Amniotic epithelial cell (primary cell): ENCODE measurements at places on chromosomes 3 and 15.

DNA sequence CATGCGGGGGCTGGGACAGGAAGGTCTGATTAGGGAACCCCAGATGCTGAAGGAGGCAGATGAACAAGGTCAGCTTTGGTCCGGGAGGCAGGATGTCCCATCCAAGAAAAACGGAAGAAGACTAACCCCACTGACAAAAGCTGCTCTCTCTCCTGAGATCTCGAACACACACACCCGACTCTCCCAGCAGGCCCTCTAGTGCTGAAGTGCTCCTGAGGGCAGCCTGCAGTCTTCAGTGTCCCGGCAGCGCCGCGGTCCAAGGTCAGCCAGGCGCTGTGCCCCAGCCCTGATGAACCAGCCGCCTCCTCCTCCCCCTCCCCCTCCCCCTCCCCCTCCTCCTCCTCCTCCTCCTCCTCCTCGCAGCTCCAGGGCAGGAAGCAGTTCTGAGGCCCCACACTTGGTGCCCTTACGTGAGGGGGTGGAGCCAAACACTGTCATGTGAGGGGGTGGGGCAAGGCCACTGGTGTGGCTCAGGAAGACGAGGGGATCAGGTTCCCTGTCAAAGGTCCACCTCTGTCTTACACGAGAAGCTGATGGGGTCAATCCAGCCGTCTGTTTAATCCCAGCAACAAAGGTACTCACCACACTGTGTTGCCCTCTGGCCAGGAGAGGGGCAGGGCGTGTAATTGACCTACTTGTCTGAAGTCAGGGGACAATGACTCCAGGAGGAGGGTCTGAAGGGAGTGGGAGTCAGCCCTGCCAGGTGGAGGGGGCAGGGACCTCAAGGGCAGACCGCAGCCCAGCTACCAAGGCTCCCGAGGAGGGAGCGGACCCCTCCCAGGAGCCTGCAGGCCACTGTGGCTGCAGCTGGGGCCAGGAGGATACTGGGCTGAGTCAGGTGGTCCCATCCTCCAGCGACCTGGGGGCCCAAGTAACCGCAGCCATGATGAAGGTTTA lies 34.3 kb downstream of the PRR23E start:
- DNase-seq: no peak

- DNase-seq: peak; percentile 49
Measured at GRCh38 chr3:52053307-52054304, 2.8 kb downstream of the DUSP7 start.

- no peak for DNase-seq
Measured at GRCh38 chr3:39149059-39149455, 4.3 kb downstream of the CSRNP1 start.

- DNase-seq: peak; percentile 42
Measured at GRCh38 chr3:19931767-19932188, 2.2 kb downstream of the EFHB start.

- DNase-seq: no peak
Measured at GRCh38 chr3:13836658-13837587, 42.9 kb downstream of the WNT7A start.

DNA sequence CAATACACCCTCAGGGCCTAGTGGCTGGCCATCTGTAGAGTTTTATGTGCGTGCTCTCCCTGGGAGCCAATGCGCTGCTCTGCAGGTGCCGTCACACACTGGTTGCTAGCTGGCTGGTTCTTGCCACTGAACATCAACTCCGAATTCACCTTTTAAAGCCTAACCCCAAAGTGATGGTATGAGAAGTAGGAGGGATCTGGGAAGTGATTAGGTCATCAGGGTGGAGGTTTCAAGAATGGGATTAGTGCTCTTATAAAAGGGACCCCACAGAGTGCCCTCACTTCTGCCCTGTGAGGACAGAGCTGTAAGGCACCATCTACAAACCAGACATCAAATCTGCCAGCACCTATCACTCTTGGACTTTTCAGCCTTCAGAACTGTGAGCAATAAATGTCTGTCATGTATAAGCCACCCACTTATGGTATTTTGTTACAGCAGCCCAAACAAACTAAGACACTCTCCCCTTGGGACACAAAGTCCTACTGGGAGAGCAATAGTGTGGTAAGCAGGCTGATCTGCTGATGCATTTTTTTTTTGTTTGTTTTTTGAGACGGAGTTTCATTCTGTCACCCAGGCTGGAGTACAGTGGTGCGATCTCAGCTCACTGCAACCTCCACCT lies 20.3 kb downstream of the RGMA start:
- DNase-seq: no peak

DNA sequence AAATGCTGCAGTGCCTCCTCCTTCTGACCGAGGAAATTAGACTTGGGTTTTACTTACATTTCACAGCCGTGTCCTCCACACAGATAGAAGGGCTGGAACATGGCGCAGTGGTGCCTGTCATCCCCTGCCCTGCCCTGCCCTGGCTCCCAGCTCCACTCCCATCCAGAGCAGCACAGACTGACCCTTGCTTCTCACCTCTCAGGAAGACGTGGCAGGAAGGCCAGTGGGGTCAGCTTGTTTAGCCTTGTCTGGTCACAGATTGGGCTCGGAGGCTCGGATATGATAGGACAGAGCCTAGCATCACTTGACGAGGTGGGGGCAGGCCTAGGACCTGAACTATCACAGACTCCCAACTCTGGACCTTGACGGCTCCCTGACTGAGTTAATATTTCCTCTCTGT lies 88.5 kb downstream of the LINGO1 start:
- no peak for DNase-seq

- no peak for DNase-seq
Measured at GRCh38 chr3:101271728-101272127, 48.6 kb downstream of the IMPG2 start.

DNA sequence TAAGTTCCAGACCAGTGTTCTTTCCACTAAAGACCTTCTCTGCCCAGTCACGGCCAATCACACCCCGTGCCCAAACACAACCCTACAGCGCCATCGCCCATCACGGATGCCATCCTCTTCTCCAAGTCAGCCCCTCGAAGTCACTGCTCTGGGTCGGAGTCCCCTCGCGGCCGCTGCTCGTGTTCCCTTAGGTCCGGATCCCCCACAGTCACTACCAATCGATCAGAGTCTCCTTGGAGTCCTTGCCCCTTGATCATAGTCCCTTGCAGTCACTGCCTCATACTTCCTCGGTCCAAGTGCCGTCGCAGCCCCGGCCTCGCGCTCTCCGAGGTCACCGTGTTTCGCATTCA lies 461 bp downstream of the PCYT1A start:
- peak; percentile 31 for DNase-seq

- DNase-seq: peak; percentile 61
Measured at GRCh38 chr15:52331490-52332240, 36.1 kb upstream of the MYO5C start.

DNA sequence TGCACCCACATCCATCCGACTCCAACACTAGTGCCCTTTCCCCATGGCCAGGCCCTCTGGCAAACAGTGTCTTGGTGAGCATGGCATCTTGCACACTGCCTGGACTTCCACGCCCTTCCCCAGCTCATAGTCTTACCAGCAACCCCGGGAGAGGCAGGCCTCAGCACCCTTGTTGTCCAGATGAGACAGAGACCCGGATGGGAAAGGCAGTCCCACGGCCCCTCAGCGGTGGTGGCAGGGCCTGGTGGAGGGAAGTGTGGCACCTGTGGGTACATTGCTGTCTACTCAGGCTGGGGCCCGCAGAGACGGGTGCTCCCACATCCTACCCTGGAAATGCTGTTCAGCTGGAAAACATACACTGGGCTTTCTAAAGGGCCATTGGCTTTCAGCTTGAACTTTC lies 28.4 kb downstream of the HDAC11 start:
- DNase-seq: no peak

- DNase-seq: peak; percentile 48
Measured at GRCh38 chr3:30655187-30655812, 48.9 kb downstream of the TGFBR2 start.

DNA sequence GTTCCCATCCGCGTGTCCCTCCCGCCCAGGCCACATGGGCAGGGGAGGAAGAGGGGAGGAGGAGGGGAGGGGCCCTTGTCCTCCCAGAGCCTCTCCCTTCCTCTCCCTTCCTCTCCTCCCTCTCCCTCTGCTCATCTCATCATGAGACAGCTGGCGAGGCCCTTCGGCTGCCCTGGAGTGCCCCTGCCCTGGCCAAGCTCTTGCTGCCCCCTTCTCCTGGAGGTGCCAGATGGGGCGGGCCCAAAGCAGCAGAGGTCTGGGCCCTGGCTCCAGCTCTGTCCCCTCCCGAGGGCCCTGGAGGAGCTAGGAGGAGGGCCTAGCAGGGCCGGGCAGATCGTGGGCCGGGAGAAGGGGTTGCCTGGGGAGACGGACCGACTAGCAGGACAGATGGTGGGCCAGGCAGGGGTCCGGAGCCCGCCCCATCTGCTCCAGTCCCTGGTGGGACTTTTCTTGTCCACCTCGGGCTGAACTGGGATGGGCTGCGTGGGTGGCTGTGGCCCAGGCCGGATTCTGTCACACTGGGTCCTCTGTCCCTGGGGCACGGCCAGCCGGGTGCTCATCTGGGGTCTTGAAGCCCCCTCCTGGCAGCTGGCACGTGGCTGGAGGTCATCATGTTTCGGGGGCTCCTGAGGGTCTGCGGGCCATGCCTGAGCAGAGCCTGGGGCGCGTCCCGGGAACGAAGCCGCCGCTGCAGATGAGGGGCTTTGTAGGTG lies 183.4 kb downstream of the GOLGA6L6 start:
- DNase-seq: no peak

DNA sequence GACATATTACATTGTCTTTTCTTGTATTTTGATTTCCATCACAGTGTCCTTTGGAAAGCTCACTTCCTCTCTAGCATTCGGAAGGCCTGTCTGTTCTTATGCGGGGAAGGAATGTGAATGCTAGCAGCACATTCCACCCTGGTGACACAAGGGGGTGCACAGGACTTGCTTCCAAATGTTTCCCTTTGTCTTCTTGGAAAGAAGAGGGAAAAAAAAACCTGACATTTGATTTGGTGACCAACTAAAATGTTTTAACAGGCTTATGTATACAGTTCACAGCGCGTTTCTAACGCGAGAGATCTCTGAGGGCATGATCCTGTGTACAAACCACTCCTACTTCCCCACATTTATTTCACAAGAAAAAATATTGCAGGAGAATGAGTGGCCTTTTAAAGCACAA lies 107.6 kb upstream of the FXR1 start:
- peak; percentile 6 for DNase-seq

GRCh38 chr3:53219895-53220483 lies 35.8 kb downstream of the TKT start:
- peak; percentile 60 for DNase-seq

GRCh38 chr3:197392961-197393360 lies 94.5 kb upstream of the DLG1 start:
- no peak for DNase-seq

- DNase-seq: no peak
Measured at GRCh38 chr15:100140527-100141308, 201.1 kb downstream of the ADAMTS17 start.

DNA sequence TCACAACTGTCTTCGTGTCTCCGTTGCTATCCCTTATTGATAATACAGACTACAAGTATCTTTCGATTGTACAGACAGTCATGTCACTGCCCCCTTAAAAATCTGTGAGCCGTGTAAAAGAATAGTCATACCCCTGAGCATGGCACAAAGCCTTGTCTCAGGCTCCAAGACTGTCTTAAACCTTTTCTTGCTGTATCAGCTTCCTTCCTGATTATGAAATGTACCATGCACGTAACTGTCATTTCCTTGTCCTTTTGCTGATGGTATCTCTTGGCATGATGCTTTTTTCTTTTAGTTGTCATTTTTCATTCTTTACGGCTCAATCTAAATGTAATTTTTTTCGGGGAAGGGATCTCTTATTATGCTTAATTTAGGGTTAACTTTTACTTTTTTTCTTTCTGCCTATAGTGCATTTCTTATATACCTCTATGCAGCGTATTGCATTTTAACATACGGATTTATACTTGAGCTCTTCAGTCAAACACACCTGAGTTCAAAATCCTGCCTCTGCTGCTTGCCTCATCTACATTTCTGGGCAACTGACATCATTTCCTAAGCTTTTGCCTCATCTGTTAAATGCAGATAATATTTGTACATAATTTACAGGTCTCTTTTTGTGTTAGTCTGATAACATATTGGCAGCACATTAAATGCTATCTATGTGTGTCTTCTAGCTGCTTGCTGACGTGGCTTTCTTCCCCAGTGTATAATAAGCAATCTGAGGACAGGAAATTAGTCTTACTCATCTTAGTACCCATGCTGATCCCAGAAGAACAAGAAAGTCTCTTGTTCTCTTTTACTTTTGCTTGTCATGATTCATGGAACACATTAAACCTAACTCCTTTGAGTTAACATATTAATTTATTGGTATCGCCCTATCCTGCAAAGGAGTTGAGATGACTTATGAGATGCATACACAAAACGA lies 57.3 kb downstream of the ROBO2 start:
- DNase-seq: no peak

- DNase-seq: no peak
Measured at GRCh38 chr15:87639305-87640011, 617.1 kb downstream of the NTRK3 start.

DNA sequence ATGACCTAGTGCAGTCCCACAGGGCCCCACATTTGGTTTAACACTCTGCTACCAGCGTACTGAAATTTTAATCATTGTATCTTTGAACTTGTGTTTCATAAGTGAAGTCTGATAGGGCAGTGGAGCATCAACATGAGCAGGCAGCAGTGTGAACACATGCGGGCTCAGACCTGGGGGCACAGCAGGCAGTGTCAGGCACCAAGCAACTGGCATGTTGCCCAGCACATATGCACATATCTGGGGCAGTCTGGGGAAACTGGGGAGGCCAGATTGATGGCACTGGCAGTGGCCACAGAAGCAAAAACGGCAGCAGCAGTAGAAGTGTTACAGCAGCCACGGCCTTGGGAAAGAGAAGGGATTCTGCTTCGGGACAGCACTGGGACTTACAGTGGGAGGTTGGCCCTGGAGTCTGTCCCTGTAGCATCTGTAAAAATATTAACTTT lies 353.9 kb upstream of the KCNMB2 start:
- DNase-seq: no peak

GRCh38 chr3:128021768-128022372 lies 30.4 kb upstream of the SEC61A1 start:
- DNase-seq: no peak

- DNase-seq: no peak
Measured at GRCh38 chr3:196531418-196531817, 16.3 kb upstream of the SMCO1 start.

- DNase-seq: no peak
Measured at GRCh38 chr15:101660005-101660404, 7.8 kb upstream of the TM2D3 start.

GRCh38 chr3:37909067-37909911 lies 47.6 kb downstream of the CTDSPL start:
- DNase-seq: peak; percentile 55

DNA sequence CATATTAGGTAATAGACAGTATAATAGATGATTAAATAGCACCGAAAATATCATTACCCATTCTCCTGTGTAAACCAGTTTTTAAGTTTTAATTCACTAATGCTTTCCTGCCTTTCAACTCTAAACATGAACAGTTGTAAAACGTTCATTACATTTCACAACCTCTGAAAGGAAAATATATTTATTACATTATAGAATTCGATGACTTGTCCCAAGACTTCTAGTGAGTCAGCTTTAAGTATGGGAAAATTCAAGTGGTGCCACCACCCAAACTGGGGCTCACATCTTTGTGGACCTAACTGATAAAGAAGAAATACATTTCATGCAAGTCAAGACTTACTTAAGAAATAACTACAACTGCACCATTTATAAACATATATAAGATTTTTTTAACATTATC lies 2.0 kb downstream of the TRIM59 start:
- DNase-seq: peak; percentile 47
